Activated T-helper 1 cell treated with anti-CD3 and anti-CD28 coated beads, Interleukin-2, amount 50 U/mL, for 16 hours (primary cell): ENCODE measurements at places on chromosomes 3 and 15.

- no peak for DNase-seq
Measured at GRCh38 chr3:120749843-120750242, 7.3 kb downstream of the GTF2E1 start.

DNA sequence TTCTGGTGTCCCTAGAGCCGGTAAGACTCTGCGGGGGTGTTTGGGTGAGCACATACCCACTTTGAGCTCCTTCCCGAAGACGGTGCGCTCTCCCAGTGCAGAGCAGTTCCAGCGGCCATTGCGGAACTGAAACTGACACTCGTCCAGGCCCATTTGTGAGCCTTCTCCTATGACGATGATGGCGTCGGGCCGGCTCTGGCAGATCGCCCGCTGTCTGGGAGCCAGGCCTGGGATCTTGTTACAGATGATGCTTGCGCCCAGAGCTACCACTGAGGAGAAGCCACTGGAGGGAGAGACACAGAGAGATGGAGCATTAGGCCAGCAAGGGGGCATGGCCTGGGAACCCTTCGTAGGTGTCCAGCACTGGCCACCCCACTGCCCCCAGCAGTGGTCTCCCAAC, 5.0 kb downstream of the WNT7A start:
- DNase-seq, result no peak

DNA sequence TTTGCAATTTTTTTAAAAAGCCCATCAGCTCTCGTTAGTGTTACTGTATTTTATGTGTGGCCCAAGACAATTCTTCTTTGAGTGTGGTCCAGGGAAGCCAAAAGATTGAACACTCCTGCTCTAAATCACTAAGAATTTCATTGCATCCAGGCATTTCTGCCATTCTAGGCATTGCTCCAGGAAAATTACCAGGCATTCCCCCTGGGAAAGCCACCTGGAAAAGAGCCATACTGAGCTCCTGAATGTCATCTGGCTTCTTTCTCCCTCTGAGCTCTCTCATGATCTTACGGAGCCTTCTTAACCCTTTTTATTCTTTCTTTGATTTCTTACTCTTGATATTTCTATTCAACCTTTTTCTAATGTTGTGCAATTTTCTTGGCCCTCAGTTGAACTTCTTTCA, 202.2 kb downstream of the DOCK3 start:
- no peak for DNase-seq

DNA sequence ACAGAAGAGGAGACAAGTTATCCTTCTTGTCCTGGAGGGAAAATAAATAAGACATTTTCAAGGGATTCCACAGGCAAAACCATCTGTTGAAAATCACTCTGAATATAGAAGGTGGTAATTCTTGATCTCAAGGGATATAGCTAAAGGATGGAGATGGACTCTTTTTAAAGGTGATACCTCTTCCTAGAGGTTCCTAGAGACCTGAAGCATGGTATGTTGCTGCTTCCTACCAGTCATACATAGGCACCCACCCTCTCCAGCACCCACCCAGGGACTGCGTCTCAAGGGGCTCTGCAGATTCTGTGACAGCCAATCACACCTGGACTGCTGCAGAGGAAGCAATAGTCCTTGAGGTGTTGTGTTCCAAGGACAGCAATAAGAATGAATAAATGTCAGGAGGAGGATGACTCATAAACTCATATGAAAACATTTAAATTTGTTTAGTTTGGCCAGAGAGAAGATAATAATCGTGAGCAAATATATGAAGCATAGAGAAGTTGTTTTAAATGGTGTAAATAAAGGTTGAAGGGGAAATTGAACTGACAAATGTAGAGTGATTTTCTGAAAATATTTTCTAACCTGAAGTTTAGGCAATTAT, 741.6 kb upstream of the CBLB start:
- no peak for DNase-seq

GRCh38 chr3:14186854-14187458, 8.3 kb downstream of the LSM3 start:
- no peak for DNase-seq

GRCh38 chr15:62824111-62825015, 218.2 kb upstream of the TPM1 start:
- no peak for DNase-seq

DNA sequence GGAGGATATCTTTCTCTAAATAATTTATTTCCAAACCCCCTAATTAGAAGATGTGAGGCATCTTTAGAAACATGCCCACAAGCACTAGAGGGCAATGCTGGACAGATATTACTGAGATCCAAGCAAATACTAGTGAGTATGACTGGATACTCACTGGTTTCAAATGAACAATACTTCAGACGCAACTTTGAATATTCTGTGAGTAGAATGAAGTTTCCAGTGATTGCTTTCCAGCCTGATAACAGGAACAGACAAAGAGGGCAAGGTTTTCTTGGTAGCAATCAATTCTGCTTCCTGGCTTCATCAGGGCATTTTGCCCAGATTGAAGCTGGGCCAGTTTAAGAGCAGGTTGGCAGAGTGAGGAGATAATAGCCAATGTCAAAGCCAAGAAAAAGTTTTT, 442.6 kb upstream of the PDZRN3 start:
- DNase-seq, result no peak

DNA sequence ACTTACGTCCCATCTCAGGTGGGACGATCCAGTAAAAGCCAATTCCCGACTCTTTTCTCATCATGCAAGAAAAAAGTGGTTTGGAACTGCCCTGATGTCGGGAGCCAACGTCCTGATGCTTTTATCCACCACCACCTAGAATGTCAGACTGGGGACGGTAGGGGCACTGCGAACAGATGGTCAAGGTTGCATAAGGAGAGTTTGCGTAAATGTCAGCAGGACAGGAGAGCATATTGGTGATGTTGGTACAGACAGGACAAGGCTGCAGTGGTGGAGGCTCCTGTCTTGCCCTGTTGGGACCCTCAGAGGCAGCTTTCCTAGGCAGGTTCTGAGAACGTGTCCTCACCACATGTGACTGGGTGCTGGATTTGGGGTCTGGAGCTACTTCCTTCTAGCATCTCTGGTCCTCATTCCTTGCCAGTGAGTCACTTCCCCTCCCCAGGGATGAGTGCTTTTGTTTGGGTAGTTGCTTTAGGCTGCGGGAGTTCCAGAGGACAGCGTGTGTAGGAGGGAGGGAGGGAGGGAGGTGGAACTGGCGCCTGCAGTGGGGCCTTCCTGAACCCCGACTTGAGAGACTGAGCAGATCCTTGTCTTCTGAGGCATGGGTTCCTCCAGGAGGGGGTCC, 21.0 kb downstream of the THSD4 start:
- DNase-seq, result no peak

DNA sequence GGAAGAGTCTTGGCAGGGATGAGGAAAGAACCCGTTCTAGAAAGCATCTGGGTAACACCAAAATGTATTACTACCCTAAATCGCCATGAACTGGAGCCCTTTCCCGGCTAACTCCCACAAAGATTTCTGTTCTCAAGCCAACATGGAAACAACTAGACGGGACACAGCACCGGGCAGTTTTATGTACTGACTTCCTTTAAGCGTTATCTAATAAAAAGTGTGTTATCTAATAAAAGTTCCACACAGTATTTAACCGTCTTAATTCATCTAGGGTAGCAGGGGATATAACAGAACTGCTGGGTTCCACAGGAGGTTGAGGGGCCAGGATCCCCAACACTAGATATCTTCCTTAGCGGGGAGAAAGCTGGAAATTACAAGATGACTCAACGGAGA, 347 bp upstream of the C3orf62 start:
- no peak for DNase-seq

GRCh38 chr3:62678841-62679240, 196.4 kb downstream of the CADPS start:
- DNase-seq, result no peak

DNA sequence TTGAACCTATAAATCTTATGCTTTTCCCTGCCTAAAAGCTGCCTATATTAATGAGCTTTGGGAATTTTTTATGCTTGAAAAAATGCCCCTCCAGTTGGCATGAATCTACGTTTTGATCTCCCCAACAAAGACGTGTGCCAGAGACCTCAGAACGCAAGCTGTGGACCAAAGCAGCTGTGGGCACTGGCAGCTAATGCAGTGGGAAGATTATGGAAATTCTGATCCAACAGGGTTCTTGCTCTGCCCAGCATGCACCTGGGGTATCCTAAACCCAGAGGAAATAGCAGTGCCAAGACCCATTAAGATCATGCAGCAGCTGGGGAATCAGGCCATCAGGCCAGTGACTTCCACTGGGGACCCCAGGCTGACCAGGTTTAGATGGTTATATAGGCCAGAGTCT, 423.0 kb downstream of the ZBBX start:
- DNase-seq, result no peak

- DNase-seq, result no peak
Measured at GRCh38 chr3:63986146-63986545, 37.1 kb downstream of the PSMD6 start.

DNA sequence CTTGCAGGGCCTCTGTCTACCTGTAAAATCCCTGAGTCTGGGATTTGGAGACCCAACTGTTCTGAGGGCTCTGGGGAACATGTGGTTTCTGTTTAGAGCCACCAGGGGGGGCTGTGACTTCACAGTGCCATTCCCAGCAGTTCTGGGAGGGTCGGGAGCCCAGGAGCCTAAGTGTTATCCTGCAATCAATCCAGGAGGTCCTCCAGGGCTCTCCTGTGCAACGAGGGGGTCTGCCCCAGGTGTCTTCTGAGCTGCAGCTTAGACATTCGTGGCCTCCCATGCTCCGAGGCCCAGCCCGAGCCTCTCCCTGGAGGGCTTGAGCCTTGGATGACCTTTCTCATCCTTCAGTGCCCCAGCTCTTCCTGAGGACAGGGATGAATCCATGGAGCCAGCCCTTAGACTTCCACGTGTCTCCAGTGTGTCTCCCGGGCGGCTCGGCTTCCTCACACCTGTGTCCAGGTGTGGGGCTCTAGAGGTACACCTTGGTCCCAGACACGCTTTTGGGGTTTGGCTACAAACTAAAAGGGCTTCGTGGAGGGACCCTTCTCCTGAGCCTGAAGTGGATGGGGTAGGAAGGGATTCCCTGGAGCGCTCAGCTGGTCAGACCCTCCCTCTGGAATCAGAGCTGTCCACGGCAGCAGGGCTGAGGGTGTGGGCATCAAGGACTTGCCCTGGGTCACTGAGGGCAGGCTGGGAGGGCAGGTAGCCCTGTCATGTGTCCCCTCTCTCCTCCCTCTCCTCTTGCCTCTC, 20.3 kb upstream of the ABTB1 start:
- DNase-seq, result no peak

GRCh38 chr3:123489400-123490004, 40.6 kb upstream of the ADCY5 start:
- no peak for DNase-seq

- DNase-seq, result no peak
Measured at GRCh38 chr15:97966924-97967620, 6.6 kb downstream of the ARRDC4 start.

GRCh38 chr15:62748196-62748595, 294.4 kb upstream of the TPM1 start:
- no peak for DNase-seq

- DNase-seq, result no peak
Measured at GRCh38 chr15:27579738-27580137, 519.4 kb downstream of the OCA2 start.

GRCh38 chr3:126061301-126062032, 22.5 kb downstream of the SLC41A3 start:
- no peak for DNase-seq

- DNase-seq, result no peak
Measured at GRCh38 chr15:56763141-56763895, 30.0 kb upstream of the ZNF280D start.

DNA sequence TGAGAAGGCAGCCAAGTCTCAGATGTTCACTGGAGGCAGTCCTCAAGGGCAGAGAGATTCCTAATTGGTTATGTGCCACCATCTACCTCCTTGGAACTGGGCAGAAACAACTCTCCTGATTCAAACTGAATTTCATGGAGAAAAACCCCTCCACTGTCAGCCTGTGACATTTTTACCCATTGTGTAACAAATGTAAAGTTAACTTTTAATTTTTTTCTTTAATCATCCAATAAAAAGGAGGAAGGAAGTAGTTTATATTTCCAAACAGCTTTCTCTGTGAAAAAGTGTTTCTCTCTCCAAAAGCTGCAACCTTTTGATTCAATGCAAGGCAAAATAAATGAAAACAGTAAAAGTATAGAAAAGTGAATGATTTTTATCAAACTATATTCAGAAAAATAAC, 510 bp upstream of the COLQ start:
- no peak for DNase-seq

DNA sequence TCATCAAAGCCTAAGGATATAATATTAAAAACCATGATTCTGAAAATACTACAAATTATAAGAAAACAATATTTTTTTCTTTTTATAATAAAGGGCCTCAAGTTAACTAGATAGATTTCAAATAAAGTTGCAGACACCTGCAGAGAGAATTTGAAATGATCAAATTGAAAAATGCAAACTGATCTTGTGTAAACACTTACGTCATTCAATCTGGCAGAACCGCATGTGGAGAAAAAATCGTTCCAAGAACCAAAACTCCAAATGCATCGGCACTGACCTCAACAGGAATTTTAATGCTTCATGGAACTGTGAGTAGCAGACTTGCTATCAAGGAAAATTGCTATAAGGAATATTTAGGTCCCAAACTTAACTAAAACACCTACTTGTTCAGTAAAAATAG, 17.2 kb downstream of the CPA3 start:
- DNase-seq, result no peak

- no peak for DNase-seq
Measured at GRCh38 chr15:25345943-25346342, 92.9 kb downstream of the UBE3A start.
